Femur (tissue), 1 donor: ENCODE measurements at places on chromosomes 13 and 19.
A peak's percentile ranks its signal among the peaks of the same experiment; 100 is the strongest.

DNA sequence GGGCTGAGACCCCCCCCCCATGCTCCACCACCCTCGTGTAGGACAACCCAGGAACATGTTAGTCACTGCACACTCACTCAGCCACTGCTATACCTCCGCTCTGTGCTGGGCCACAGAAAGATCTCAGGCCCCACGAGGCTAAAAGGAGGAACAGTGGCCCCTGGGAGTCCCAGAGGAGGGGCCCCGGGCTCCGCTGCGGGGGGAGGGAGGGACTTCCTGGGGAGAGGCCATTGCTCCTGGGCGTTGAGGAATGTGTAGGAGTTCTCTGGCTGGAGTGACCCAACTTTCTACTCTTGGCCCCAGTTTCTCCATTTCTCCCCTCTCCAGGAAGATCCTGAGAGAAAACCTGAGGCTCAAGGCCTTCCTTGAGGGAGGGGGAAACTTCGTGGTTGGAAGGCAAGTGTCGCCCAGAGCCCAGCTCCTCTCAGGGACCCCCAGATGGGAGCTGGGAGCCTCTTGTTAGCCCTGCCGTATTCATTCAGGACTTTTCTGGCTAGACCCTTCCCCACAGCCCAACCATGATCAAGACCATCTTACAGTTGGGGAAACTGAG, 13.6 kb downstream of the ONECUT3 start:
- DNase-seq = no peak

- no peak for DNase-seq
Observed at GRCh38 chr13:24529478-24529877, 16.9 kb upstream of the PARP4 start.

DNA sequence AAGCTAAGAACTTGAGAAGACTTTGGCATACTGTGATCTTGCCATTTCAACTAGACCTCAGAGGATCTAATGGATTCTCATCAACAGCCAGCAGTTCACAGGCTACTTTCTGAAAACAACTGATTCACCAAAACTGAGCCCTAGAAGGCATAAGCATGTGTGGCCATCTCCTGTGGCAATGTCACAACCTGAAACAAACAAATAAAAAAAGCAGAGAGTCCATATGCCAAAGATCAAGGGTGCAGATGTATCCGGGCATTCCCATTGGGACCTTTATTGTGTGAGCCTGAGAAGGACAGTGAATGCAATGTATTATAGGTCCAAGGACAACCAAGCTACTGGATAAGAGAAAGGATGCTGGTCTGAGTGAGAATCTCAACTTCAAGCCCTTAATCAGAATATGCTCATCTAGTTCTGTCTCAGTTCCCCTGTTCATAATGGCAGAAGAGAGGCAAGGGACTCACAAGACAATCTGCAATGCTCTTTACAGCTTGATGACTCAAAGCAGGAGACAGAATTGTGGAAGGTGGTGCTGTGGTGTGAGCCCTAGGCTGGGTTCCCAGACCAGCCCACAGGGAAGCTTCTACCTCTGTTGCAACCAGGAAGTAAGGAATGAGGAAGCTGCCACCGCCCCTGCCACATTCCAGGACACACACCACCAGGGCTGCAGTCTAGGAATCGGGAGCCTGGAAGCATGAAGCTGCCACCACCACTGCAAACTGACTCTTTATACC, 133.7 kb downstream of the RAP2A start:
- DNase-seq = peak; percentile 27

DNA sequence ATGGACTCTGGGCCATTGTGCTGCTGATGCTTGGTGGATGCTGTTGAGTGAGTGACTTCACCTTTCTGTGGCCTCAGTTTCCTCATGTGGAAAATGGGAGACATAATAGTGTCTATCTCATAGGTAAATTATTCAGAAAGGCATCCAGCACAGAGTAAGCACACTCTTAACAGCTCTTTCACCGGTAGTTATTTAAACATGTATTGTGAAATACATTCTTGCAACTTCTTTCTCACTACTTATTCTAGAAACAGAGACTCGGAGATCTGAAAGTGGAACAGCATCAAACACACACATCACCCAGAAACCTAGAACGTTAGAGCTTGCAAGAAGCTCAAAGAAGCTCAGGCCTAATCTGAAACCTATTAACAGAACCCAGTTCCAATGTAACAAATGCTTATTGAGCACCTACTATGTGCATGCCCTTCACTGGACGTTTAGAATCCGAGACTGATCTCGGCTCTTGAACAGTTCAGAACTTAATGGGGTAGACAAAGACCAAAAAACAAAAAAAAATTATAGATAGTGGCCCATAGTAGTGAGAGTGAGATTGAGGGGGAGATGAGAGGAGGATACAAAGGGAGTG, 4.1 kb downstream of the ZSWIM9 start:
- no peak for DNase-seq

GRCh38 chr19:1016647-1017114, 4.2 kb downstream of the TMEM259 start:
- DNase-seq = no peak

- no peak for DNase-seq
Observed at GRCh38 chr13:59182241-59182640, 981.5 kb downstream of the DIAPH3 start.

DNA sequence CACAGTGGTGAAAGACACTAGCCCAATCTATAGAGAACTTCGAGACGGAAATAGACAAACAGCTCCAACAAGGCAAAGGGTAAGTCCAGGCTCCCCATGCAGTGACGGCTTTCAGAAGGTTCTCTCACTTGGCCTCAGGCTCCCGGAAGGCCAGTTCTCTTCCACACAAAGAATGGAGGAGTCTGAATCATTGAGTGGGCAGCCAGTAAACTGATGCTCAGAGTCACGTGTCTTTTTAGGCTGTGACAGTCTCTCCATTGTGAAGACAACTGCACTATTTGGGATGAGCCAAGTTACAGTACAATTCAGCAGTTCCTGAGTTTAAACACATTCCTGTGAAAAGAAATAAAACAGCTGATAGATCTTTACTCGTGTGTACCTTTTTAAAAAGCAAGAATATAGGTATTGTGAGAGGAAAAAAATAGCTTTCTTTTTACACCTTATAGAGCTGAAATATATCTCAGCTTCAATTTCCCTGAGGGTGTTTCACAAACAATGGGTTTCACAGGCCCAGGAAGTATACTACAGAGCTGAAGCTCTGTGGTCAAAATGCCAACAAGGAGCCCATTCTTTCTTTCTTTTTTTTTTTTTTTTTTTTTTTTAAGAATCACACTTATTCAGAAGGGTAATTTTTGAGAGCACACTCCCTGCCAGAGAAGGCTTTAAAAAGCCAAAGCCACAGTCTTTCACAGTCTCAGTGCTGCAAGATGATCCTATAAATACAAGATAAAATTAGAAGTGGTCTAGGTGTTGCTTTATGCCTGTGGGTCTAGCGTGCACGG, 135.1 kb downstream of the FREM2 start:
- no peak for DNase-seq

DNA sequence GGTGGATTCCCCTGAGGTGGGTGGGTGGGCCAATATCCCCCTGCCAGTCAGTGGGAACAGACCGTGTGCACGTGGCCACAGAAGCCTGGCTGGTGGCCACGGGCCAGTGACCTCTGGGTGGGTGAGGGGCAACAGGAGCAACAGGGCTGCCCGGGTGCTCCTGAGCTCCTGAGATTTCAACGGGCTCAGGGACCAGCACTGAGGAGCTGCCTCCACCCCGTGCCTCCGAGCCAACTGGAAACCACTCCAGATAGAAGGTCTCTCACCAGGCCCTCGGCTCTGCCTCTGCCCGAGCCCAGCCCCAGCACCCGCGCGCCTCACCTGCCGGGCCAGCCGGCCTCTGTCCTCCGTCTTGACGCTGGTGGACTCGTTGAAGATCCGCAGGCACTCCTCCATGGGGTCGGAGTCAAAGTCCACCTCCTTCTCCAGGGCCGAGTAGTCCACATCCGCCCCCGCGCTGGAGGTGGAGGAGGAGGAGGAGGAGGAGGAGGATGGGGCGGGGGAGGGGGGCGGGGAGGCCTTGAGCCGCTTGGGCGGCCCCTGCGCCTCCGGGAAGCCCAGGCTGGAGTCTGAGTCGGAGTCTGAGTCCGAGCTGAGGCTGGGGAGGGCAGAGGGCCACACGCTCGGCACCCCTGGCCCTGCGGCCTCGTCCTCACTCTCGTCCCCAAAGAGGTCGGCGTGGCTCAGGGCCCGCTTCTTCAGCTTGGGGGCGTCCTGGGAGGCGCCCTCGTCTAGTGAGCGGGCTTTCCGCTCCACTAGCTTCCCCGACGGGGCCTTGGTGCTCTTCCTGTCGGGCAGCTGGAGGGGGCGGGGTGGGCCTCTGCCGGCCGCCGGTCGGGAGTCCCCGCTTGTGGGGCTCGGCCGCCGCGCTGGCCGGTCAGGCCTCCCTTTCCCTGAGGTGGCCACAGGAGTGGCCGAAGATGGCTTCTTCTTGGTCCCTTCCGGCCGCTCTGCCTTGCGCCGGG, 14.8 kb upstream of the ATP8B3 start:
- DNase-seq = no peak

- no peak for DNase-seq
Observed at GRCh38 chr19:17357724-17358123, 19.4 kb downstream of the PLVAP start.

GRCh38 chr19:16233081-16233776, 35.5 kb downstream of the AP1M1 start:
- no peak for DNase-seq

- DNase-seq = no peak
Observed at GRCh38 chr19:17861542-17862402, 2.1 kb downstream of the RPL18A start.

GRCh38 chr13:86932776-86933334, 738.3 kb upstream of the SLITRK5 start:
- DNase-seq = no peak

- DNase-seq = no peak
Observed at GRCh38 chr19:31461814-31462539, 112.7 kb upstream of the TSHZ3 start.
